ENCODE measurements at places on chromosomes 5 and 9.
A peak's percentile ranks its signal among the peaks of the same experiment; 100 is the strongest.

- DNase-seq = no peak
Observed at GRCh38 chr9:35918780-35919179, 9.5 kb downstream of the SPAAR start.

DNA sequence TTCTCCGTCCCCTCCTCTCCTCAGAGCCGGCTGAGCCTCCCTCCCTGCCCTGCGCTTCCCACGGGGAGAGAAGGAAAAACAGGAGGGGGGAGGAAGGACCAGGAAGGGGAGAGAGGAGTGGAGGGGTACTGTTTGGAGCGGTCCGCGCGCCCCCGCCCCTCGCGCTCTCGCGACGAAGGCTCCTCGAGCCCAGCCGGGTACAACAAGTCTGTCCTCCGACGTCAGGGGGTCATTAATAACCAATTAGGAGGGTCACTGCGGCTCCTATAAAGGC is 480 bp upstream of the PRDM12 start:
- no peak for DNase-seq

DNA sequence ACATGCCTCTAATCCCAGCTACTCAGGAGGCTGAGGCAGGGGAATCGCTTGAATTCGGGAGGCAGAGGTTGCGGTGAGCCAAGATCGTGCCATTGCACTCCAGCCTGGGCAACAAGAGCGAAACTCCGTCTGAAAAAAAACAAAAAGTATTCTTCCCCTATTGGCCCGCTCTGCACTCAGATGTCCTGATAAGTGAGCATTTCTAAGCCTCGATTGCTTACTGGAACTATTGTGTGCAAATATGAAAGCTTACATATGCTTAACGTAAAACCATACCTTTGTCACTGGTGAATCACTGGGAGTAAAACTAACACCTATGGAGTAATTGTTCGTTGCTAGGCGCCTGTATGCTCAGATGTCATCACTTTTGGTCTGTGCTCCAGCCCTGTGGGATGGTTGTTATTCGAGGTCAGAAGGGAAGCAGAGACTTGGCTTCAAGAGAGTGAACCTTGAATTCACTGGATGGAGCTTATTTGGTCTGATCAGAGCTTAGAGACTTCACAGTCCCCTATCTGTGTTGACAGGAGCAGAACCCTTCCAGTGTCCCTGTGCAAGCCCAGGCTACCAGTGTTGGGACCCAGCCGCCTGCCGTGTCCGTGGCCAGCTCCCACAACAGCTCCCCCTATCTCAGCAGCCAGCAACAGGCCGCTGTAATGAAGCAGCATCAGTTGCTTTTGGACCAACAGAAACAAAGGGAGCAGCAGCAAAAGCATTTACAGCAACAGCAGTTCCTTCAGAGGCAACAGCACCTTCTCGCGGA is 25.3 kb upstream of the LTC4S start:
- DNase-seq = peak; percentile 76

- no peak for DNase-seq
Observed at GRCh38 chr9:109304347-109304746, 16.5 kb downstream of the EPB41L4B start.

DNA sequence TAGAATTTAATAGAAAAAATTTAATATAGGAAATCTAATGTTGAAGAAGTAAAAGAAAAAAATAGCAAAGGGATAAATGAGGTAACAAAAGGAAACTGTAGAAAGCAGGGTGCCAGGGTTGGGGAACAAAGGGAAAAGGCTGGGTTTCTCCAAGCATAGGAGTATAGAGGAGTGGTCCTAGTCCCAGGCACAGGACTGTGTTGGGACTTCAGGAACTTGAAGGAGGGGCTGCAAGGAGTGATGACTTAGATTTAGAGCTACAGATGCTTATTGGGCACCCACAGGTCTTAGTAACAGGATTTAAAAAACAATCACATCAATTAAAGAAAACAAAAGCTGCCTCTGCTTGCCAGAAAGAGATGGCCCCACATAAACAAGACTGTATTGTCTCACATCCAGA is 396.5 kb upstream of the TNC start:
- no peak for DNase-seq

DNA sequence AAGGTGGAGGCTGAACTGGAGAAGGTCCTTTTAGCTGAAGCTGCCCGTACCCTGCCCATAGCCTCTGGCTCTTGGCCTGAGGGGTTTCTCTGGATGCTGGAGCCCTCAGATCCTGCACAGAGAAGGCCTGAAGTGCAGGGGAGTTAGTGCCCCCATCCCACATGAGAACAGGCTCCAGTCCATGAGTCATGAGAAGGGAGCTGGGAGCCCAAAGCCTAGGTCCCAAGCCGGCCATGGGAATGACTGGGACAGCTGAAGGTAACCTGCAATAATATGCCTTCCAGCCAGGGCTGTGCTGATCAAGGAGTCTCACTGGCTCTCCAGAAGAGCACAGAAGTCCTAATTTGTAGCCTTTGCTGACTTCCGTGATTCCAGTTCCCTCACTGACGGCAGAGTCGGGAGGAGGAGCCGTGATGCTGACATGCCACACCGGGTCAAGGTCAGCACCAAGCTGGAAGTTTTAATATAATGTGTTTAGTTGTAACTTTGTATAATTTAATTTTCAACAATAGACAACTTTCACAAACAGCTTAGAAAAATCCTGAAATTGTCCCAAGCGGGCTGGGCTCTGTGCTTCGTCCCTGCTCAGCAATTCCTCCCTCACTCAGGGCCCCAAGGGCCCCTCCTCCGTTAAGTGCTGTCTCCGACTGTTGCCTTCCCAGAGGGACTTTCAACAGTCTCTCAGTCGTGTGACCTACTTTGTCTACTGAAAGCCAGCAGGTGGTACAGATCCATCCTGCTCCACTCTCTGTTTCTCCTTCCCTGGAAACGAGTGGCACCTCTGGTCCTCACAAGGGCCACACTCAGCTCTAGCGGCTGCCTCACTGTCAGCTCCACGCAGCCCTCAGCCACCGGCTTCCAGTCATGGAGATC is 387.8 kb downstream of the GADD45G start:
- DNase-seq = no peak

DNA sequence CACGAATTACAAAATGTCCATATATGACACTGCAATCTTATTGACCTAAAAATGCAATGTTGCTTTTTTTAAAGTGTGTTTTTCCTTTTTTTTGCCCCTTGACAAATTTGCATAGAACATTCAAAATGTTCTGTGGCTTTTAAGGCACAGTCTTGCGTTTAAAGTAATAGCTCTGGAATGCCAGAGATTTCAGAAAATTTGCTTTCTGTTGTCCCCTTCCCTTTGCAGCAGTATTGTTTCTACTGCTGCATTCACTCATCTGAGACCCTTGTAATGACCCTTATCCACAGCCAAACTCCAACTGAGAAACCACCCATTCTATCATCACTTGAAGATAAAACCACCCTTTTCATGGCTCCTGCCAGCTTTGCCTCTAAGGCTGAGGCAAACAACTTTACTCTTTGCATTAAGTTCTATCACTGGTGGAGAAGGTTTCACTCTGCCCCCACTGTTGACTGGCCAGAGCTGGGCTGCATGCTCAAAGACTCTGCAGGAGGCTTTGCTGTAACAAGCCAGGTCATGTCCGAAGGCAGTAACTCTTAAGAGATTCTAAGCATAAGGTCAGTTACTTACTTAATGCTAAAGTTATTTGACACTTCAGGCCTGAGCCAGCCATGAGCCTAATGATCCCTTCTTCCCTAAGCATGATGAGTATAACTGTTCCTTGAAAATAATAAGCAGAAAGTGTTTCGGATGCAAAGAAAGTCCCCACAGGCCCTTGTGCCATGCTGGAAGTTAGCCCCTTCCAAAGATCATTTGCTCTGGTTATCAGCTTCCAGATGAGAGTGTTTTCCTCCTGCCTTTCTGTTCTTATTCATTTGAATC is 101.9 kb downstream of the CD180 start:
- no peak for DNase-seq

GRCh38 chr5:109102096-109102690 is 307.6 kb downstream of the PJA2 start:
- DNase-seq = no peak

GRCh38 chr9:127938298-127938690 is 640 bp upstream of the DPM2 start:
- DNase-seq = peak; percentile 87

- peak; percentile 85 for DNase-seq
Observed at GRCh38 chr9:124258607-124259157, 933 bp downstream of the NEK6 start.

GRCh38 chr9:38644601-38645000 is 24.2 kb upstream of the ANKRD18A start:
- DNase-seq = no peak

- no peak for DNase-seq
Observed at GRCh38 chr5:138910546-138911185, 35.5 kb upstream of the LRRTM2 start.

- DNase-seq = no peak
Observed at GRCh38 chr9:127077644-127077946, 44.8 kb downstream of the ANGPTL2 start.

- DNase-seq = no peak
Observed at GRCh38 chr9:70945301-70945700, 176.1 kb downstream of the TRPM3 start.

DNA sequence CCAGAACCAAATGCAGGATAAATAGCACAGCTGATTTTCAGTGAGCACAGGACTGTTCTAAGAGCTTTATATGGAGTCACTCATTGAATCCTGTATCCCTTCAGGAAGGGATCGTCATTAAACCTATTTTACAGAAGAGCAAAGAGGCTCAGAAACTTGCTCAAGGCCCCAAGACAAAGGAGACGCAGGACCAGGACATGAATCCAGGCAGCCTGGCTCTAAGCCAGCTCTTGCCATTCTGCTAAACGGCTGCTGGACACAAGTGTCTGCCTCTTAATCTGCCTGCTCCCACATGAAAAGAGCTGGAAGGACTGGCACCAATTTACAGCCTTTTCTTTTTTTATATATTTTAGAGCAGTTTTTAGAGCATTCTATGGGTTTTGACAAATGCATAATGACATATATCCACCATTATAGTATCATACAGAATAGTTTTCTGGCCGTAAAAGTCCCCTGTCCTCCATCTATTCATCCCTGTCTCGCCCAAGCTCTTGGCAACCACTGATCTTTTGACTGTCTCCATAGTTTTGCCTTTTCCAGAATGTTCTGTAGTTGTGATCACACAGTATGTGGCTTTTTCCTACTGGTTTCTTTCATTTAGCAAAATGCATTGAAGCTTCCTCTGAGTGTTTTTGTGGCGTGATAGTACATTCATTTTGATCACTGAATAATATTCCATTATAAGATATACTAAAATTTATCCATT is 37.5 kb downstream of the RETREG1 start:
- no peak for DNase-seq

- DNase-seq = no peak
Observed at GRCh38 chr5:7242118-7242710, 153.7 kb upstream of the ADCY2 start.

DNA sequence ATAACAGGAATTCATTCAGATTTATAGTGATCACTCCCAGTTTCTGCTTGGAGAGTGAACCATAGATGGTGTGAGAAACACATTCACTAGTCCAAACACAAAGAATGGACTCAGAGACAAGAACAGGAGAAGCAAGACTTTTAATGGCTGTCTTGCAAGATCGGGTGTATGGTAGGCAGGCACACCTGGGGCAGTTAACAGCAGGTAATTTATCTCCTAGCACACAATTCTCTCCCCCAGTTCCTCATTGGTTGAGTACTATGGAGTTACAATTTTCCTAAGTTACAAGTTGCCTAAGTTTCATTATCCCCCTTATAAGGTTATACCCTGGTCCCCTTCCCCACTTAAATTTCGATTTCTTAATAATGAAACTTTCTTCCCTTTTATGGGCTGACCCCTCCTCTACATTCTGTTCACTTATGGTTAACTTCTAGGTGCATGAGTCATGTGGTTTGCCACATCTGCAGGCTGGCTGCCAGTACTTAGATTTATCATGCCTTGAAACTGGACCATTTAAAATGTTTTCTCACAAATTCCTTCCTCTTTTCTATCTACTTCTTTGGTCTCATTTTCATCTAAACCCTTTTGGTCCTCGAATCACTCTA is 623.3 kb downstream of the HINT1 start:
- no peak for DNase-seq

DNA sequence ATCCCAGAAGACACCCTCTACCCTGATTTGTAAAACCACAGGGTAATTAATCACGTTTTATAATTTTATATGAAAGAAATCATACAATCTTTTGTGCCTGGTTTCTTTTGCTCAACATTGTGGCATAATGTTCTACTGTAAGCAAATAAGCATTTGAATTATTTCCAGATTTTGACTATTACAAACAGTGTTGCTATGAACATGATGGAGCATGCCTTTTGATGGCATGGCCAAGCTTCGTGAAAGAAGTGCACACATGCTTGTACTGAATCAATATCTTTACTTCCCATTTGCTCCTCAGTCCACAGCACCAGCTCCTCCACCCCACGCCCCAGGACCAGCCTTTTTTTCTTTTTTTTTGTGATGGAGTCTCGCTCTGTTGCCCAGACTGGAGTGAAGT is 29.9 kb downstream of the ACSL6 start:
- DNase-seq = no peak

DNA sequence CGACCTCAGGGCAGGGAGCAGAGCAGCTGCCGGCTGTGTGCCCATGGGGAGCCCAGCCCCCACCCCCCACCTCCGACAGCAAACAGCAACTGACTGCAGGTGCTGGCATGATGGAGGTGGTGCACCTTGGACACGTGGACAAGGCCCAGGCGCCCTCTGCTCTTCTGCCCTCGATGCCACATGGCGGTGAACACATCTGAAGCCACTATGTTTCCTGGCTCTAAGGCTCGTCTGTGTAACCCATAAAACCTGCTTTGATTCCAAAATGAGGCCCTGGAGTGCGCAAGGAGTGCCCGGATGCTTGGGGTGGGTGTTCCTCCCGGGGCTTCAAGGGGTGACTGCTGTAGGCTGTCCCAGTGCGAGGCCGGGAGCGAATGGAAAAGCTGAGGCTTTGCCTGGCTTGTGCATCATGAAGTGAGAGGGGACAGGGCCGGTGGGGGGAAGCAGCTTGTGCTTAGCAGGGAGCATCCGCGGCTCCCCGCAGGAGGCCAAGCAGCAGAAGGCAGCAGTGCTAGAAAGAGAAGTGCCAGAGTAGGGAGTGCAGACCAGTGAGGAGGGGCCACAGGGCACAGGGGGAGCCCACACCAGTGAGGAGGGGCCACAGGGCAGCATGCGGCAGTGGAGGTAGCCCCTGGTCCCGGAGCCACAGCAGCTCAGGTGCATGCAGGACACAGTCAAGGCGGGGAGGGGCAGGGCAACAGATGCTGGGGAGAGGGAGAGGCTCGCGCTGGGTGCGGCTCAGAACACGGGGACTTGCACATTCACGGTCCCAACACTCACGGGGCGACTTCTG is 30.0 kb downstream of the NKD2 start:
- peak; percentile 73 for DNase-seq

- peak; percentile 22 for DNase-seq
Observed at GRCh38 chr9:135332516-135332915, 147.1 kb upstream of the PPP1R26 start.

- DNase-seq = no peak
Observed at GRCh38 chr5:164098531-164098930, 593.1 kb downstream of the MAT2B start.

GRCh38 chr5:59666440-59667068 is 227.0 kb downstream of the PDE4D start:
- DNase-seq = no peak

All from H7 (cell line).